A673 (cell line): ENCODE measurements at places on chromosomes 7 and 10.

DNA sequence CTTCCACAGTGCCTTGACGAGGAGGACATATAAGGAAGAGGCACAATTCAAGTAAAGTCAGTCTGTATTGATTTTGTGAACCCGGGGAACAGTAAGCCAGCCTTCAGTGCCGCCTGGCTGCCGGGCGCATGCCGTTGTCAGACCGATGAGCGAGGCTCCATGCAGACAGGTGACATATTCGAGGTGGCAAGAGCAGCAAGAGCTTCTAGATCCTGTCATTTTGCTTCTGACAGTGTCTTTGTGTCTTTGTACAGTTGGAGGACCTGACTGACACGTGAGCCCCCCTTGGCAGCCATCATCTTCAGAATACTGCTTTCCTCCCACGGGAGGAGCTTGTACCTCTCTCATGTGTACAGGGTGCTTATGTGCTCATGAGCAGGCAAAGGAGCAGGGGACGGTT, 387.5 kb upstream of the GALNT17 start:
- DNase-seq, result no peak

DNA sequence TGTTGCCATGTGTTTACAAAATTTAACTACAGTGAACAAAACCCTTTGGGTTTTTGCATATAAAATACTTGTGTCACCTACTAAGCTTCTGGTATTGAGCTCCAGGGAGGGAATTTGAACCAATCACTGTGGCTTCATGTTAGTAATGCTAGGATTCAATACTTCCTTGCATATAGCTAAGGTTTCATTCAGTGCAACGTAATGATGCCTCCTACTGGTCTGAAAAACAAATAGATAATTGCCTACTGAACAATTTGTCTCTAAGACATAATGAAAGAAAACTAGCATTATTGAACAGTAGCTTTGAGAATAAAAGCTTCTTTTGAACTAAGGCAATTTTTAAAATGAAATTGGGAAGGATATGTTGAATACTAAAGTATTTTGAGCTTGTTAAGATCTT, 244.4 kb downstream of the ZWINT start:
- no peak for DNase-seq

- no peak for DNase-seq
These were observed 31.1 kb upstream of the SLF2 start for GRCh38 chr10:100881556-100882213.

GRCh38 chr10:116728526-116729096, 13.8 kb downstream of the HSPA12A start:
- DNase-seq, result no peak

GRCh38 chr10:117374506-117375359, 507 bp downstream of the PDZD8 start:
- DNase-seq, result peak; percentile 70

DNA sequence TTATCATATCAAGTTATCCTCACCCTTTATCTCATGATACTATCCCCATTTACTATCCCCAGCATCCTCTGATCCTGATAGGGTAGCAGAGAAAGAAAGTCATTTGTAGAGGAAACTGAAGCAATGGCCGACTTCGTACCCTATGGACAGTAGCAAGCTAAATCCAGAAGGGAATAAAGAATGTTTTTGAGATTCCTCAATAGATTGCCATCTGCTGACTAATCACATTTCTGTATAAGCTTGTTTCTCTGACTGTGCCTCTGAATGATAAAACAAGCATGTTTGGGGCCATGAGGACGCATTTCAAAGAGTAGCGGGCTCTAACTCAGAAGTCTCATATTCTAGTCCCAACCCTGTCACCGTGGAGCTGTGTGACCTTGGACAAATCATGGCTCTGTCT, 13.2 kb upstream of the FAM107B start:
- DNase-seq, result no peak

- DNase-seq, result no peak
These were observed 438.2 kb downstream of the PAXIP1 start for GRCh38 chr7:154564676-154565075.

DNA sequence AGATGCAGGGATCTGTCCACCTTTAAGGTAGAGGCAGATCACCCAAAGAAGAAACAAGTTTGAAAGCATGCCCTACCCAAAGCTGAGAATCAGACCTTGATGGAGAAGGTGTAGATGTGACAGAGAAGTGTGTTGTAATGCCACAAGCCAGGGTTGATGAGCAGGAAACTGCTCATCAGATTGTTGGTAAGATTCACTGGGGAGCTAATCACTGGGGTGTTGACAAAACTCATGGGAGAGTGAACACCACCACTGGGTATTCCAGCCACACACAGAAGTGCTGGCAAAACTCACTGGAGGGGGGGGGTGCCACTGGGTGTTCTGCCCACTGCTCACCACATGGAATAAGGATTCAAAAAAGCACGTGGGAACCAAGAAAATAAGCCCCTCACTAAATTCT, 95.2 kb downstream of the IQUB start:
- no peak for DNase-seq

DNA sequence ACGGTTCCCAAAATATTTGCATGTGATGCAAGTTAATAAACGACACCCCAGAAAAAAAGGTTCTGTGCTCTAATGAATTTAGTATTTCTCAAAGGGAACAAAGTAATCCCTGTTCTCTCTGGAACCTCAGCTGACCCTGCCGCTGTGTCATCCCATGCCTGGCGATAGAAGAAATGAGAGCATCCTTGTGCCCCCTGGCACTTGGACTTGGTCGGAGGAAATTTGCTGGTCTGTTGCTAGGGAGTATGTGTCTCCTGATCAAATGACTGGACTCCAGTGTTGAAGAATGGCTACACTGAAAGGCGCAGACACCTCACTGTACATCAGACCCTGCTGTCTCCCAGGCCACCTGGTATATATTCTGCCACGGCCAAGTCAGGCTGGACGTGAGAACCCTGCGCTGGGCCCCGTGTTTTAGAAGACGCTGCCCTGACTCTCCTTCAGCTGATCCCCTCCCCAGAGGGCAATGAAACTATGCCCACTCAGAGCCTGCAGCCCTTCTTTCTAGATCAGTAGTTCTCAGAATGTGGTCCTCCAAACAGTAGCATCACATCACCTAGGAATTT, 67.2 kb downstream of the THNSL1 start:
- DNase-seq, result no peak

DNA sequence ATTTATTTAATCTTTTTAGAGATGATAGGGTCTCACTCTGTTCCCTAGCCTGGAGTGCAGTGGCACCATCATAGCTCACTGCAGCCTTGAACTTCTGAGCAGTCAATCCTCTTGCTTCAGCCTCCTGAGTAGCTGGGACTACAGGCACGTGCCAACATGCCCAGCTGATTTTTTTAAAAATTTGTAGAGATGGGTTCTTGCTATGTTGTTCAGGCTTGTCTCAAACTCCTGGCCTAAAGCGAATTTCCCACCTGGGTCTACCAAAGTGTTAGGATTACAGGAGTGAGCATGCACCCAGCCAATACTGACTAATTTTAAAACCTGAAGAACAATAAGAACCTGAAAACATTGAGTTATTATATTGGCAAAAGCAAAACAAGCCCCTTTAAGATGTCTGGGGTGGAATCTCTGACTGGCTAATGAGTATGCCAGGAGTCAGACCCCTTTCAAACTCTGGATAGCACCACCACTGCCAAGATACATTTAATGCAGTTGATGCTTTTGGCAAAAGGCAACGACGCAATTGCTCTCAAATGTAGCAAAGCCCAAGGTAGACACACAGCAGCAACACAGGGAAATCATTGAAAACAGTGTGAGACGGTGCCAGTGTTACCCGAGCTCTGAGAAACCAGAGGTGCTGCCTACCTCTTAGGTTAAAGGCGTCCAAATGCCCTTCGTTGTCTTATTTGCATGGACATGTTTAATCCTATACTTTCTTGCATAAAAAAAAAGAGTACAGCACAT, 40.7 kb upstream of the TOMM7 start:
- no peak for DNase-seq

GRCh38 chr10:132385389-132385667, 11.7 kb upstream of the PWWP2B start:
- no peak for DNase-seq

DNA sequence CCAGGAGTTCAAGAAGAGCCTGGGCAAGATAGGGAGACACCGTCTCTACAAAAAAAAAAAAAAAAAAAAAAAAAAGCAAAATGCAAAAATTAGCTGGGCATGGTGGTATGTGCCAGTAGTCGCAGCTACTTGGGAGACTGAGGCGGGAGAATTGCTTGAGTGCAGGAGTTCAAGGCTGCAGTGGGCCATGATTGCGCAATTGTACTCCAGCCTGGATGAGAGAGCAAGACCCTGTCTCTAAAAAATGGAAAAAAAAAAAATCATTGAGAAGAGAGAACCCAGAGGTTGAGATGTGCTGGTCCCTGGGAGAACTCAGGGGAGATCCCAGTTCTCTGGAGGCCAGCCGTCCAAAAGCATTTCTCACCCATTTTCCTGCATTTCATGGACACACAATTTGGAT, 95.2 kb downstream of the GALNT17 start:
- DNase-seq, result no peak

DNA sequence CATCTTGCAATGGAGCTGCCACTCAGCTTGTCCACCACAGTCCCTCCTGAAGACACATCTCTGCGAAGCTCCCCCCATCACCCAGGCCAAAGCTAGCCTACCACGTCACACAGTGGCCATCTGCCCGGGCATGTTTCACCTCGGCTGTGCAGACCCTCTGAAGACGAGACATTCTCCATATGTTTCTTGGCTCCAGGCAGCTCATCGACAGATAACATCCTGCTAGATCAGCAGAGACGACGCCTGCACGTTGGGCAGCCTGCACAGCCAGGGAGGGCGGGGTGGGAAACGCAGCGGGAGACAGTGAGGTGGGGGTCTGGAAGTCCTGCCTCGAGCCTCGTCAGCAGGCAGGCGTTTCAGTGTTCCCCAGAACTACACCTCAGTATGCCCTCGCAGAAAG, 53.0 kb downstream of the PTPRN2 start:
- DNase-seq, result no peak

GRCh38 chr10:57844387-57844998, 423.2 kb downstream of the IPMK start:
- no peak for DNase-seq

DNA sequence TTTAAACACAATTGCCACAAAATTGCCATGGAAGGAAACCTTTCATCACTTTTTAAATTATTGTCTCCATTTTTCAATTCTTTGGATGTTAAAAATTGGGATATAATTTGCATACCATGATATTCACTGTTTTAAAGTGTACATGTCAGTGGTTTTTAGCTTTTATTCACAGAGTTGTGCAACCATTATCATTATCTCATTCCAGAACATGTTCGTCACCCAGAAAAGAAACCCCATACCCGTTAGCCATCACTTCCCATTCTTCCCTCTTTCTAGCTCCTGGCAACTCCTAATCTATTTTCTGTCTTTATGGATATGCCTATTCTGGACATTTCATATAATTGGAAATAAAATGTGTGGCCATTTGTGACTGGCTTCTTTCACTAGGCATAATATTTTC, 260.3 kb upstream of the FERD3L start:
- no peak for DNase-seq

- DNase-seq, result no peak
These were observed 333.7 kb upstream of the SHH start for GRCh38 chr7:156145996-156146395.

DNA sequence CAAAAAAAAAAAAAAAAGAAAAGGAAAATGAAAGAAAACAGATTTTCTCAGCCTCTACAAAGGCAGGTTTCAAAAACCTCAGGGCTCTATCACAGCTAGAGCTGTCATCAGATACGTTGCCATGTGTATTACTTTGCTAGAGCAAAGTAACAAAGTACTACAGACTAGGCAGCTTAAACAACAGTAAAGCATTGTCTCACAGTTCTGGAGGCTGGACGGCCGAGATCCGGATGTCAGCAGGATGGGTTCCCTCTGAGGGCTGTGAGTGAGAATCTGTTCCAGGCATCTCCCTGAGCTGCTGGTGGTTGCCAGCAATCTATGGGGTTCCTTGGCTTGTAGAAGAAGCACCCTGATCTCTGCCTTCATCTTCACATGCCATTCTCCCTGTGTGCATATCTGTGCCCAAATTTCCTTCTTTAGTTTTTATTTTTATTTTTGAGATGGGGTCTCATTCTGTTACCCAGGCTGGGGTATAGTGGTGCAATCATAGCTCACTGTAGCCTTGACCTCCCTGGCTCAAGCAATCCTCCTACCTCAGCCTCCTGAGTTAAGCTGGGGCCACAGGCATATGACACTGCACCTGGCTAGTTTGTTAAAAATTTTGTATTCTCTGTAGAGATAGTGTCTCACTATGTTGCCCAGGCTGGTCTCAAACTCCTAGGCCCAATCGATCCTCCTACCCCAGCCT, 48.9 kb upstream of the KDM7A start:
- DNase-seq, result no peak

DNA sequence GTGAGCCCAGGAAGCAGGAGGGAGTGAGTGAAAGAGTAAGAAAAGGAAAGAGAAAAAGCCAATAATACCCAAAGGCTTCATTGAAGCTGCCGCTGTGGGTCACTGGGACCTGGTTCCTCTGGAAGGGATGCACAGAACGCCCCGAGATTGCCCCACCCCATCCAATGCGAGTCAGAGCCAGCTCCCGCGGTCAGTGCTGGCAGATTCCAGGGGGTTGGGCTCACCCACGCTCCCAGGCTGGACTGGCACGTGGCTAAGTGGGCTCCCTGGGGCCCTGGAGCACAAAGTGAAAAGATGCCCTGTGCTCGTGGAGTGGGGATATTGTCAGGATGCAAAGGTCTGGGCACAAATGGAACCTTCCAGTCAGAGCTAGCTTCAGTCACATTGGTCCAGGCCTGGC, 117.0 kb downstream of the OAT start:
- no peak for DNase-seq

GRCh38 chr10:43952760-43953159, 304.1 kb upstream of the ZNF32 start:
- no peak for DNase-seq

DNA sequence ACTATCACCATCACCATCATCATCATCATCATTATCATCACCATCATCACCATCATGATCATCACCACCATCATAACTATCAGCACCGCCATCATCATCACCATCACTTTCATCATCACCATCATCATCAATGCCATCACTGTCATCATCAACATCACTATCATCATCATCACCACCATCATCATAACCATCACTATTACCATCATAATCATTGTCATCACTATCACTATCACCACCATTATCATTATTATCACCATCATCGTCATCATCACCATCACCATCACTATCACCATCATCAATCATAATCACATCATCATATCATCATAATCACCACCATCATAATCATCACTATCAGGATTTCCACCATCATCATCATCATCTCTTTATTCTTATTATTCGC, 20.6 kb downstream of the INSIG1 start:
- DNase-seq, result no peak
